Stimulated activated CD8-positive, alpha-beta memory T cell treated with anti-CD3 and anti-CD28 coated beads, Interleukin-4, amount 100 ng/mL, for 1 hour (primary cell): ENCODE measurements at places on chromosomes 11 and 22.

DNA sequence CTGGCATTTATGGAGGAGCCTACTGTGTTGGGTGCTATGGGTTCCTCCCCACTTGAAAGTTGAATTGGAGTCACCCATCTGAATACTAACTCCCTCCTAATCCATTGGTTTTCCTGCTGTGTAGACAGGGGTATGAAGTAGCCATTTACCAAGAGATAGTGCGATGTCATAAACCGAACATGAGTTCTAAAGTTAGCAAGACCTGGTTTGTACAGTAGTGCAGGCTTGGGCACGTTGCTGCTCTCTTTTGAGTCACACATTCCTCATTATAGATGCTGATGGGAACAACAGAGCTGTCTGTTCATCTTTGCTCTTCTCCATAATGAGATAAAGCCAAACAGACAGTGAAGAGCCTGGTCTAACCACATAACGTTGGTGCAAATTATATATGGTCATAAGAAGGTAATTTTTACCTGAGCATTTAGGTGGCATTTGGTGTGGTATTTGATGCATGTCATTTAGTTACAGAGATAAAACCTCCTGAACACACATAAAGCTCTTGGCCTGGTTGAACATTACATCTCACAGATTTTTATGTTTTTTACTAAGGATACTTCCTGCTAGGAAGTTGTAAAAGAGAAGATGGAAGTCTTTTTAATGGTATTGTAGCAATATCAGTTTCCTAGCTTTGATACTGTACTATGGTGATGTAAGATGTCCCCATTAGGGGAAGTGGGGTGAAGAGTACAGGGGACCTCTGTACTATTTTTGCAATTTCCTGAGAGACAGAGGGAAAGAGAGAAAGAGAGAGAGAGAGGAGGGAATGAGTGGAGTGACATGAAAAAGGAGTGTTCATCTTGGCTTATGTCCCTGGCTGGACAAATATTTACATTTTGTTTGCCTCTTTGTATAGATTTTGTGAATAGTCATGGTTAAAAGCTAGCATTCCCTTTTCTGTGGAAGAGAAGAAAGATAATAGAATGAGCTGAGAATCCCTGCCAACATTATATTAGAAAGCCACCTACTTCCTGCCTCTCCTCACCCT, 27.9 kb downstream of the GRAP2 start:
- DNase-seq: no peak

DNA sequence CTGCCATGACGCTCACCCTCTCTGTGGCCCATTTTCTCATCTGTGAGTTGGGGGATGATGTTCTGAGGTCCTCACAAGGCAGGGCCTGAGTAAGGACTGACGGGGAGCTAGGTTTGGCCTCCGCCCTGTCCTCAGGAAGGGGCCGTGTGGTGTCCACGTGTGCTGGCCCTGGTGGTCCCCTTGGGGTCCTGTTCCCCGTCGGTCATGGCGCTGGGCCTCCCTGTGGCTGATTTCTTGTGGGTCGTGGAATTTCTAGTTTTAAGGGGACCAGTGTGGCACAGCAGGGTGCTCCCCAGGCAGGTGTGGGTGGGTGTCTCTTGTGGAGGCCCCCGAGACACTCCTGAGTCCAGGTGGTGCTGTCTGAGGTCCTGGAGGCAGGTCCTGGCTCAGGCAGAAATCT, 5.9 kb downstream of the LINC01488 start:
- DNase-seq: no peak

DNA sequence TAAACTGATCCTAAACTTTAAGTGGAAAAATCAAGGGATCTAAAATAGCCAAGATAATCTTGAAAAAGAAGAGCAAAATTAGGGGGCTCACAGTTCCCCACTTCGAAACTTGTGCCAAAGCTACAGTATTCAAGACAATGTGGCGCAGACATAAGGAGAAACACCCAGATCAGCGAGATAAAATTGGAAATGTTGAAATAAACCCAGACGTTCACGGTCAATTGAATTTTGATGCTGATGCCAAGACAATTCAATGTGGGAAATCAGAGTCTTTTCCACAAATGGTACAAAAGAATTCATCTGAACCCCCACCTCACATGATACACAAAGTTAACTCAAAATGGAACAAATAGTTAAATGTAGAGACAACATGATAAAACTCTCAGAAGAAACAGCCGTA, 601.6 kb downstream of the BRD1 start:
- DNase-seq: no peak

GRCh38 chr11:2118677-2119076, 20.5 kb downstream of the IGF2 start:
- DNase-seq: no peak

DNA sequence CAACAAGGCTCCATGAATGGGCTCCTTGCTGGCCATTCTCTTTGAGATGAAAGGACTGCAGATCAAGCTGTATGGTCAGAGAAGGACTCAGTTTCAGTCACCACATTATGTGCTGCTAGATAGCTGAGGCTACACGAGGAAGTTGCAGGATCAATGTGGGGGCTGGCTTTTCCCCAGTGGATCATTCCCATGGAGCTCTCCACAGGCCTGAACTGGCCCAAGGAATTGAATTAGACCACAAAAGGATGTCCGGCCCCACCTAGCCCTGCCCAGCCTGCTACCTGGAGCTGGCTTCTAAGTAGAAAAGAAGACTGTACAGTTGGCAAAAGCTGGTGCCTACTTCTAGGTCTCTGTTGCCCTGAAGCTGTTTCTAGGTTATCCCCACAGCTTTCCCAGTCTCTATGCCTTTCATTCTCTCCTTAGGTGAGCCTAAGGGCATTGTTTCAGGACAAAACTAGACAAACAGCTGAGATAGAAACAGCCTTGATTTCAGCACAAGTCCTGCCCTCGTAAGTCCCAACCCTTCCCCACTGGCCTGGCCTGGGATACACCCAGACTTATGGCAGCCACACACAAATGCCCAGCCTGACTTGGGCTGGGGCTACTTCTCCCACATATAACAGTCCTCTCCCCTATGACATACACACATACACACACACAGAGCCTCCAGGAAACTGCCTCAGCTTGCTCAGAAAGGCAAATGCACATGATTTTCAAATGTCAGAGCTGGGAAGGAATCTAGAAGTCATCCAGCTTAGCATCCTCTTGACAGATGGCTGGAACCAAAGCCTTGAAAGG, 129.1 kb upstream of the NCAM1 start:
- no peak for DNase-seq

GRCh38 chr11:22459048-22459447, 120.9 kb downstream of the SLC17A6 start:
- no peak for DNase-seq

GRCh38 chr11:120137187-120137610, 714 bp downstream of the TRIM29 start:
- DNase-seq: no peak

- no peak for DNase-seq
Measured at GRCh38 chr11:36405585-36406367, 104.3 kb downstream of the TRAF6 start.

- no peak for DNase-seq
Measured at GRCh38 chr11:65426839-65427690, 4.5 kb downstream of the NEAT1 start.

- DNase-seq: no peak
Measured at GRCh38 chr11:32489464-32489863, 54.1 kb upstream of the WT1 start.

- DNase-seq: no peak
Measured at GRCh38 chr11:34749666-34750659, 129.1 kb downstream of the EHF start.

DNA sequence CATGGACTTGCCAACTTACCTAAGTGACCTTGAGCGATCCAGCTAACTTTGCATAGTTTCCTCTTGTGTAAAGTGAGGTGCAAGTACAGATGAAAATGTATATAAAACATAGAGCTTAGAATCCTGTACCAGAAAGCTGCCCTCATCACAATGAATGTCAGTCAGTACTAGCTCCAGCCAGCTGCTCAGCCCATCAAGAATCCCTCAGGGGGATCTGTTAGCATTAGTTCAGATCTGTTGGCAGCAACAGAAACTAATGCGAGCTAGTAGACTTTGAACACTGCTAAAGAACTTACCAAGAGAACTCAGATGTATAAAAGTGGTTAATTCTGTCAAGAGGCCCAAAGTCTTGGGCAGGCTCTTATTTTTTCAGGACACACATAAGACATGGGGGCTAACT, 6.3 kb upstream of the C11orf91 start:
- DNase-seq: no peak

DNA sequence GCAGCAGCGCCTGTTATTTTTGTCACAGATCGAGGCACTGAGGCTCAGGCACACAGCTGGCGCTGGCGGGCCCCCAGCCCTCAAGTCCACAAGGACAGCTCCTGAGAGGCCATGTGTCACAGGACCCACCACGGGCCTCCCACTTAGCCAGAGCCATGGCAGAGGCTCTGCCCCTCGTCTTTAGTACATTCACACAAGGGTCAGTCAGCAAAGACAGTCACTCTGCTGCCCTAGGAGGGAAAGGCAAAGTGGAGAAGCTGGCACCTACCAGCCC, 29.1 kb downstream of the GNAZ start:
- no peak for DNase-seq

- DNase-seq: peak; percentile 67
Measured at GRCh38 chr22:37079668-37080171, 28.2 kb downstream of the KCTD17 start.

DNA sequence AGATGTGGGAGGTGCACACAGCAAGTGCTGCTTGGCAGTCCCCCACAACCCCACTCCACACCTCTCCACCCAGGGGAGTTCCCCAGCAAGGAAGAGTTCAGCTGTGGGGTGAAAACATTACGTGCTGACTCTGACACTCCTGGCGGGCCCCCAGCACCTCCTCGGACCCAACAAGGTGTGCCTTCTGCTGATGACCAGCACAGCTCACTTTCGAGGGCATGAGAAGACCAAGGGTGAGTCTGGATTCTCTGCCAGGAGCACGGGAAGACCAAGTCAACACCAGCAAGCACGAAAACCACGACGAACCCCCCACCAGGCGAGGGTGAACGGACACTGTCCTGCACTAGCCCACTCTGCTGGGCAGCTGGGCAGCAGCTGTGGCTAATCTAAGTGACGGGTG, 1.4 kb downstream of the ALG12 start:
- DNase-seq: no peak

DNA sequence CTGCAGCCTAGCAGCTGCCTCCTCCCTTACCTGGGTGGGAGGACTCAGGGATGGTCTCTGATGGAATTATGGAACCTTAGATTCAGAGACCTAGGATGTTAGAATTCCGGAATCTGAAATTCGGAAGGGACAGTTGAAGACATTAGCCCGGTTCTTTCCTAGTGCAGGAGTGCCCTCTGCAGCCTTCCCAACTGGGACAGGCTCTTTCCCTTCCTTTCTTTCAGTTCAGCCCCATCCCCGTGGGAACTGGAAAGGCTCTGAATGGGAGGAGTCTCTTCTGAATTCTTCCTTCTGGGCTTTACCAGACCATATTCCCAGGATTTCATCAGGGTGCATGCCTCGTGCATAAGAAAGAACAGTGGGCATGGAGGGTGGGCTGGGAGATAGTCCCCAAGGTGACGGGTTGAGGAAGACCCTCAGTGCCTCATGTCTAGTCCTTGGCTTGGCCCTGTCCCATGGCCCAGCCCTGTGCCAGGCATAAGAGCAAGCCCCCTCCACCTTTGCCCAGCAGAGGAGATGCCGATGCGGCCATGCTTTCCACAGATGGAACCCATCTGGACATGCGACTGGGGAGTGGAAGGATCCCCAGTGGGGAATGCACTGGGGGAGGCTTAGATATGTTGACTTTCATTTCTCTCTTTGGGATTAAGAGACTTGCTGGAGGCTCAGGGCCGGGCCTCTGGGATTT, 14.4 kb downstream of the DNAJB13 start:
- no peak for DNase-seq

- no peak for DNase-seq
Measured at GRCh38 chr22:50274311-50274710, 4.1 kb upstream of the MAPK11 start.

DNA sequence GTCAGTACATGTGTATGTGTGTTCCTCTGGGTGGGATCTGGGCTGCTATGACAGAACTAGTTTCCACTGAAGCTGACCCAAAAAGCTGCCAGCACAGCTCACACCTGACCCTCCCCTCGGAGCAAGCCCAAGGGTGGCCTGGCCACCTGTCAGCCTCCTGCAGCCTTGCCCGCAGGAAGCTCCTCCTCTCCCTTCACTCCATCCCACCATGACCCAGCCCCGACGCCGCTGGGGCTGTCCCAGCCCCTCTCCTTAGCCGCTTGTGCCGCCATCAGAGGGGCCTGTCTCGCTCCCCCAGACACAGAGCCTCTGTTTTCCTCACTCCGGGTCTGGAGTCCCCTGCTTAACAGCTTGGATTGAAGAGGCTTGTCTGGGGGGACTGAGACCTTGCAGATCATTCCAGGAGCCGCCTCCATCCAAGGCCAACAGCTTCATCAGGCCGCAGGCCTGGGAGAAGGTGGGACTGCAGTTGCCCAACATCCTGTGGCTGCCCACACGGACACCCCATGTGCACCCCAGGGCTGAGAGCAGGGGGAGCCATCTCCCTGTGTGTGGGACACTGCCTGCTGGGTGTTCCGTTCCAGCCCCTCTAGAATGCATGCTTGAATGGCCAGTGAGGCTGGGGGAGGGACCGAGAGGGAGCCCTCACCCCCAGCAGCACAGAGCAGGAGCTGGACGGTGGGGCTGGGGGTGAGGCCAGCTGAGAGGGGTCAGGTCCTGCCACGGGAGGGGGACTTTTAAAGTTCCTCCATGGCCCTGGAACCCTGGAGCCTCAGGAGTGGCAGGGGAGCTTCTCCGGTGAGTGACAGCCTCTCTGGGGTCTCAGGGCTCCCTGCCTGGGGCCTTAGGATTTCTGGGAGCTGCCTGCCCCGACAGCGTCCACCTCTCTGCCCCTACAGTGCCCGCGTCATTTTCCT, 696 bp downstream of the MRGPRF start:
- no peak for DNase-seq

GRCh38 chr11:74006743-74007304, 2.1 kb downstream of the UCP3 start:
- DNase-seq: no peak

- no peak for DNase-seq
Measured at GRCh38 chr11:33310720-33311500, 53.7 kb downstream of the HIPK3 start.

DNA sequence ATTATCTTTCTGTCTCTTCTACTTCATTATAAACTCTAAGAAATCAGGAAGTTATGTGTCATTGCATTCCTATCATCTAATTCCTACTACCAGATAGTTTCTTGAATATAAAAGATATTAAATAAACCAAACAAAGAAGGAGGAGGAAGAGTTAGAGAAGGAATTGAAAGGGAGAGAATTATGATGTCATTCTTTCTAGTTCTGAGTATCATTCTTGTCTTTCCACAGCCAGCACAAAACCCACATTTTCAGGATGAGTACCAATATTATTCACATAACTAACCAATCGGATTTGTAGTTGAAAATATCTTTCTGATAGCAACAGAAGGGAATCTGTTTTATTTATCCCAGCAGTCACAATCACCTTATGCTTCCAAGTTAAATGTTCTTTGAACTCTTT, 13.3 kb downstream of the MS4A13 start:
- DNase-seq: no peak

GRCh38 chr11:134517115-134517514, 105.1 kb upstream of the B3GAT1 start:
- no peak for DNase-seq

GRCh38 chr22:47044722-47045535, 282.5 kb downstream of the TBC1D22A start:
- no peak for DNase-seq

- DNase-seq: no peak
Measured at GRCh38 chr22:46564084-46564714, 26.8 kb upstream of the CELSR1 start.
